ENCODE measurements at places on chromosomes 3 and 15.
A peak's percentile ranks its signal among the peaks of the same experiment; 100 is the strongest.

DNA sequence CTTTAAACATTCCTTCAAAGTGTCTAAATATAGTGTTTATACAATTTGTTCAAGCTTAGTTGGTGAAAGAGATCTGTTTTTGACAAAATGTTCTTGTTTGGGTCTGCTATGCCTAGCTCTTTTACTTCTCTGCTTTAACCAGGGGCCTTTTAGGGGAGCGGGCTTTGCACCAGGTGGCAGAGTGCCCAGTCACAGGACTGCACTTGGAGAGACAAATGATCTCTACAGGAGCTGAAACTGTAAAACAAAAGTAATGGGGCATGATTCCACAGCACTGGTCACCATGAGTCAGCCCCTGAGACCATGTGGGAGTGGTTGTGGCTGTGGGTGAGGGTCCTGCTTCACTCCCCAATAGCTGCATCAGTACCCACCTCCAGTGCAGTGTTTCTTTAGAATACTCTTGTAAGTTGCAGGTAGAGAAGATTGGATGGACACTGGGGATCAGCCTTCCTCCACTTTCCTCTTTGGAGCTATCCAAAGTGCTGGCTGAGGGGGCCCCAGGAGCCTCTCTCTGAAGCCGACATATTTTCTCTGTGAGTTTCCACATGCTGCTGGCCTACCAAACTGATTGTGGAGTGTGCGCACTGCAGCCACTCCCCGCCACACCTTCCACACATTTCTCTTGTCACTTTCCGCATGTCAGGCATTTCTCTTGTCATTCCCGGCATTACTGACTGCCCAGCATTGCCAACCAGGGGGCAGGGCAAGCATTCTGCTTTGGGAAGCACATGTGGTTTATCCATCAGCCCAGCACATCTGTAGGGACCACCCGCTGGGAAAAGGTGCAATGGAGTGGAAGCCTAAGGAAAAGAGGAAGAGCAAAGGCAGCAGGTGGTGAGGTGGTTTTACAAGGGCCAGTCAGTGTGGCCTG lies 110.0 kb downstream of the EPHB1 start:
- no peak for DNase-seq

GRCh38 chr3:82386647-82387046 lies 625.2 kb upstream of the GBE1 start:
- no peak for DNase-seq

DNA sequence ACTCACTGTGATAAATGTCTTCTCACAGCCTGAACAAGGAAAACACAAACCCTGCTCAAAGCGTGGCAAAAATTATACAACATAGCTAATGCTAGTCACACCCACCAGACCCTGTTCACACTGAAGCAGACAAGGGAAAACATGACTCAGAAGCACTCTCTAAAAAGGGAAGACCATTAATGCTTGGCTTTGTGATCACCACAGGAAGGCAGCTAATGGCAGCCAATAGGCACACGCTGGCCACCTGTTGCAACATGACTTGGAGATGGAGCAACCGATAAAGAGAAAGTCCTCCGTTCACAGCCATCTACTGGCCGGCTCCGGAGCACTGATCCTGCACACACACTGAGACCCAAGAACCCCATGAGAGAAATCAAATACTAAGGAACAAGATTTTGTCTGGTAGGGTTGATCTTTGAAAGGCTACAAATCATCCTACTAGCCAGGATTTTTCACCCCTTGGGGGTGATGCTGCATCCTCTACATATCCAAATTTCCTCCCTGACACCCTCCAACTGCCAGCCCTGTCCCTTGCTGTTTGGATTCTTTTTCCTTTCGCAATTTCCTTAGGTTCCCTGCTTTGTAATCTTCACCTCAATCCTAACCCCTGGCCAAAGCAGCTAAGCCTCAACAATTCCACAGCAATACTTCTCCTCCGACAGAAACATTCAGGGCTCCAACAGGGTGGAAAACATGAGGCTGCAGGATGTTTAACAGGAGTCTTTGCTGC lies 3.2 kb downstream of the ZXDC start:
- peak; percentile 78 for DNase-seq

DNA sequence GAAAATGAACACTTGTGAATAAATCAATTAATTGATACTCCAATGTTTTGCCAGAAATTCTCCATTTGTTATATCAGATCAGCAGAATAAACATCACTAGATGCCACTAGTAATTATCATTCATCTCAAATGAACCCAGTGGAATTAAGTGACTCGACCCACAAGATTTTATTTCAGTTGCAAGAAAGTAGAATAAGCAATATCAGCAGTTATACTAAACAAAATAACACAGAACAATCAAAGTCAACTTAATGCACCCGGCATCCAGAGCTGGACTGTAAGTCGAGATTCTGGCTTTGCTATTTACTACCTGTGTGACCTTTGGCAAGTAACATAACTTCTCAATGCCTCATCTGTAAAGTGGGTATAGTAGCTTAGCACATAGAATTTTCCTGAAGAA lies 256.5 kb downstream of the MEIS2 start:
- DNase-seq, result peak; percentile 31

DNA sequence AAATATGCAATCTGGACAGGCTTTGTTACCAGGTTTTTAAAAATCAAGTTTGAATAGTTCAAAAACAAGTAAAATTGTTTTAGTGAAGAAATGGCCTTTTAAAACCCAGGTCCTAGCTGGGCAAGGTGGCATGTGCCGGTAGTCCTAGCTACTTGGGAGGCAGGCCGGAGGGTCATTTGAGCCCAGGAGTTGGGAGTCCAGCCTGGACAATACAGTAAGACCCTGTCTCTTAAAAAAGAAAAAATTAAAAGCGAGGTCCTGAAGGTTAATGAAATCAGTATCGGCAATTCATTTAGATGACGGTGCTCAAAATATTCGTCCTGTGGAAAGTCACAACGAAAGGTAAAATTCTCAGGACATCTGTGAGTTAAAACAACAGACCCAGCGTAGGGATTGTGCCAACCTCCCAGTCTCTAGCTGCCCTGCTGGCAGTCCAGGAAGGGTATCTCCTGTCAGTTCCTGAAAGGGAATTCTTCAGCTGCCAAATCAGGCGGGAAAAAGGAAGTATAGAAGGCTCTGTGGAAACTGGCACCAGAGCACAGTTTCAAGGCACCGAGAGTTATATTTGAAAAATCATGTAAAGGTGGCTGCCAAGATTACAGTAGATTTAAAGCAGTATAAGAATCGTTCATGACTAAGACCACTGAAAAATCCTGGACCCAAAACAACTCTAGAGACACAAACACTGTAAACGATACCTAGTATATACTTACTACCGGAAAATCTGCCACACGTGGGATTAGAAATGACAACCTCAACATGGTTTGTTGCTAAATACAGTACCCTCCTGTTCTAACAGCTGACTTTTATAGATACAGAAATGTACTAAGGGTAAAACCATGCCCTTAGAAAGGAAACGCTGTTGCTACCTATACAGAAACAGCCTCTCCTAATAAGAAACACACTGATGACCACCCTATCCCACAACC lies 1.2 kb upstream of the ABHD17C start:
- no peak for DNase-seq

DNA sequence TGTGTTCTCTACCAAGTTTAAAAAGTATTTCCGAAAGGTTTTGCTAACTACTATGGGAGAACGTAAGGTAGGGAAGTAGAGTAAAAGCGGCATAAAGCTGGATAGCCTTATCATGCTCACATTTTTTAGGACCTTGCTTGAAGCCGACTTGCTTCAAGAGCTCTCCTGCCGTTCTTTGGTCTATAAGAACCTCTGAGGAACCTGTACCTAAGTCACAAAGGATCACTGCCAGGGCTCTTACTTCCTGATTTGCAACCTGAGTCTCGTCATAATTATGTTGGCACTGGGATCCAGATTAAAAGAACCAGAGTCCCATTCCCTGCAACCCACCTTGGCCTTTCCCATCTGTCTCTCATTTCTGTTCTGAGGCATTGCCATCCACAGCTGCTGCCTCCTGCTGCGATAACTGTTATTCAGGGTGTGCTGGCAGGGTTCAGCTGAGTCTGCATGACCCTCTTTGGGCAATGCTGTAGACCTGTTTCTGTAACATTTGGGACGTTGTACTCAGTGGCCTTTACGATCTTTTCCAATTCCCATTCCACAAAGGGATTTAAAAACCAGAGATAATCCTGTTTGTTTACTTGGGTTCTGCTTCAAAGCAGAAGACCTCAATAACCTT lies 131.0 kb upstream of the UMPS start:
- DNase-seq, result no peak

DNA sequence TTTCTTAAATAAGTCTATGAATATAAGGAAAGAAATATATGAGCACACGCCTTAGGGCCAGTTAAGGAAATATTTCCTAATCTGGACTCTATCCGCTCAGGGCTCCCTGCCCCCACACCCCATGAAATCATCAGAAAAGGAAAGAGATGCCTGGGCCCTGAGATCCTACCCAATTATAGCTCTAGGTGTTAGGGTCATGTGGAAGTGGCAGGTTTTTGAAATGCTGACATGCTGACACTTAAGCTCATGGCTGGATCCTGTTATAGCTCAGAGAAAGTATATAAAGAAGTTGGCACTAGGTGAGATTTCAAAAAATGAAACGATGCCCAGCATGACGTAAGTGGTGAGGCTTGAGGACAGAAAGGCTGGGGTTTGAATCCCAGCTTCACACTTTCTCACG lies 43.5 kb upstream of the AKAP13 start:
- no peak for DNase-seq

- DNase-seq, result no peak
Measured at GRCh38 chr15:28942571-28942970, 56.8 kb downstream of the APBA2 start.

DNA sequence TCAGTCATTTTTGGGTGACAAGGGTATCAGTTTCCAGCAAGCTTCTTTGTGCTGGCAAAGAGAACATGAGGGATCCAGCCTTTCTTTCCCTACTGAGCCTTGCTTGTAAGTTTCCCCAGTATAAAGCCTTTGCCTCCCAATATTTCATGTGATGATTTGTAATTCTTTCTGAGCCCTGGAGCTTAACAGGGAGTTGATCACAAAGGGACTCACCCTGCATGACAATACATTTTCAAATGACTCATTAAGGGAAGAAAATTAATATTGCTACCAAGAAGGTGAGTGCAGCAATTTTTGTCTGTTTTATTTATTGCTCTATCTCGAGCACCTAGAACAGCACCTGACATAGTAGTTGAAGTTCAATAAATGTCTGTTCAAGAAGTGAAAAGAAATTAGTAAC lies 27.7 kb downstream of the OXSM start:
- no peak for DNase-seq

DNA sequence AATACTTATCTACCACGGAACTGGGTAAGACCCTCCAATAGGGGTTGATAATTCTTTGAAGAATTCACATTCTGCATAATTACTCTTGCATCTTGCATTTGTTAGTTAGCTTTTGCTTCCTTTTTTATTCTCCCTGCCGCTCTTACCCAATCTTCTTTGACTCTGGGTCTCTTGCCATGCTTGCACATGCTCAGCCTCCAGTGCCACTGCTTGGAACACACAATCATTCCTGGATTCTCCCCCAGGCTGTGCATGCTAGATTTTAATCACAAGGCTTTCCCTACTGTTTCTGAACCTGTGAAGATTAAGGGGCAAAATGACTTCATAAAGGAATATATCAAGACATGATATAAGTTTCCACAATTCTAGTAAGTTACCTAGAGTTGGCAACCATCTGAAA lies 133.1 kb downstream of the IL1RAP start:
- DNase-seq, result no peak

DNA sequence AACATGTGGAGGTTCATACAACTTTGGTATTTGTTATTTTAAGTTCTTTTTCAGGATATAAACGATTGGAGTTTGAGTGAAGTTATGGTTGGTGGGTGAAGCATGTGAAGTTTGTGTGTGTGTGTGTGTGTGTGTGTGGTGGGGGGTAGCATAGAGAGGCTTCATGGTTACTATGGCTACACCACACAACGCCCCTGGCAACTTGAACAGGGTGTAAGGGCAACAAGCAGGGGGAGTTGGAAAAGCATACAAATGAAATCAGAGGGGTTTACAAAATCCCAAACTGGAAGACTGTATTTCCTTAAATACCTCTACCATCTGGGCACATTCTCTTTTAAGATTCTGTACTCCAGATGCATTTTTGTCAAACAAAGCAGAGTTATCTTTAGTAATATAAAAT lies 207.5 kb downstream of the SV2B start:
- no peak for DNase-seq

DNA sequence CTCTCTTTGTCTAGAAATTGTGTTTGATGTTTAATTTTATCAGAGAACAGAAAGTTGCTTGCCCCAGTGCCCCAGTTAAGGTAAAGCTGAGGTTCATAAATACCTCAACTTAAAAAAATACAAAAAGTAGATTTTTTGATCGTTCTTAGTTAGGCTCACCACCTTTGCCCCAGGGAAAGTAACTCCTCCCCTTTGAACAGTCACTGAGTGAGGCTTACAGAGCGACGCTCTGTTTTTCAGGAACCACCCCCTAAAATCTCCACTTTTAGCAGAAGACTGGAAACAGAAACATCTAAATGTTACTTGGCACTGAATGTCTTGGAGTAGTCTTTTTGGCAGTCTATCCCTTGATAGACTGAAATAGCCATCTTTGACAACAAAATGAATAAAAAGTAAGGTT lies 24.9 kb downstream of the BLM start:
- no peak for DNase-seq

- peak; percentile 21 for DNase-seq
Measured at GRCh38 chr3:175941352-175941751, 1082.2 kb downstream of the NAALADL2 start.

GRCh38 chr15:43274136-43274535 lies 7.4 kb upstream of the TGM5 start:
- no peak for DNase-seq

- no peak for DNase-seq
Measured at GRCh38 chr3:114718898-114719210, 425.0 kb downstream of the TIGIT start.
